ENCODE measurements at places on chromosomes 5 and 9.

GRCh38 chr9:86659413-86660046, 287.8 kb downstream of the GAS1 start:
- DNase-seq, result no peak

DNA sequence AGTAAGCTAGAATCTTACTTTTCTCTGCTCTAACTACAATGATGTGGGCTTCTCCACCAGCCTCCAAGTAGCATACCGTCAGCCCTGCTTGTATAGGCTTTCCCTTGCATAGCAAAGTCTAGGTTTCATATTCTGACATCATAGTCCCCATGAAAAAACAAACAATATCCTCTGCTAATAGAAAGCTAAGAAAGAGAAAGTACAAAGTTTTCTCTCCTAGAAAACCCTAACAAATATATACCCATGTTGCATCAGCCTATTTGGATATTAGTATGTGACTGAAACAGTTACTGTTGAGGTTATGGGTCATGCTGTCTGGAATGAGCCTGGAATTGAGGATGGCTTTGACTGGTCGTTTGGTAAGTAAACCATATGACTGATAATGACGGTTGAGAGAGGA, 1696.0 kb downstream of the MAT2B start:
- no peak for DNase-seq

DNA sequence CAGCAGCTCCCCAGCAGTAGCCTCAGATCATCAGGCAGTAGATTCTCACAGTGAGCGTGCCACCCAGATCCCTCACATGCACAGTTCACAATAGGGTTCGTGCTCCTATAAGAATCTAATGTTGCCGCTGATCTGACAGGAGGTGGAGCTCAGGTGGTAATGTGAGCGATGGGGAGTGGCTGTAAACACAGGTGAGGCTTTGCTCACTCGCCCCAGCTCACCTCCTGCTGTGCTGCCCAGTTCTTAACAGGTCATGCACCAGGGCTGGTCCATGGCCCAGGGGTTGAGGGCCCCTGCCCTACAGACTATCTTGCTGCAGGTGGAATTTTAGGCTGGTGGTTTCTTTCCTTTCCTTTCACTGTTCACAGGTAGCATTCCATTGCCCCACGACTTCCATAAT, 100.2 kb downstream of the MRPL36 start:
- no peak for DNase-seq

GRCh38 chr9:123044586-123044985, 11.1 kb downstream of the GPR21 start:
- no peak for DNase-seq

- no peak for DNase-seq
These were observed 142.1 kb upstream of the DAB2 start for GRCh38 chr5:39566891-39567290.

GRCh38 chr5:36237751-36238150, 4.0 kb downstream of the NADK2 start:
- DNase-seq, result no peak

DNA sequence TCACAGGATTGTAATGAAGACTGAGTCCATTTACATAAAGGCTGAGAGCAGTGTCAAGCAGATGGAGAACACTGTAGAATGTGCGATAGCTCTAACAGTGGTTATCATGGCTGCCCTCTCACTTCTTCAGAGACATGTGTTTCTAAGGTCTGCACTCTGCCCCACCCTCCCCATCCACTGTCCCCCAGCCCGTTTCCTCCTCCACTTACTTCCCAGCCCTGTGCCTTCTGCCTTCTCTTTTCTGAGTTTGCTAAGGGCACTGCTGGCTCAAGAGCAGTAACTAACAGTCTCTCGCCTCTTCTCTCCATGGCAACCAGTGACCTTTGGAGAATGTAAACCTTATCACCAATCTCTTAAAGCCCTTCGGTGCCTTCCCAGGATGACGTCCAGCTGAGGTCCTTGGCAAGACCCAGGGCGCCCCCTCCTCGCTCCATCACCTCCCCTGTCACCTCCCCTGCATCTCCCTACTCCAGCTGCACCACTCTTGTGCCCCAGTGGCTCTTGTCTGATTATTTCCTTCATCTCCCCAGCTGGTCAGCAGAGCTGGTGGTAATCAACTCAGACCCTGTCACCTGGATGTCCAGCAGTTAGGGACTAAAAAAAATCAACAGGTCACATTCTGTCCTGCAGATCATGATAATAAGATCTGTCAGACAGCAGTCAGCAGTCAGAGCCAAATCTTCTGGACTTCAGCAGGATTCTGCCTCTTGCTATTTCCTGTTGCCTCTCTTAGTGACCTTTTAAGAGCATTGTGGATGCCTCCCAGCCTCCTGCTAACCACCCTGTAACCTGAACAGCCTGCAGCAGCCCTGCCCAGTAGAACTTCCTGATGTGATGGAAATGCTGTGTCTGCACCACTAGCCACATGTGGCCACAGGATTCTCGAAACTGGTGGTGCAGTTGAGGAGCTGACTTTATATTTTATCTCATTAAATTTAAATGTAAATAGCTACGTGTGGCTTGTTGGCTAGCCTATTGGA, 9.0 kb downstream of the FXN start:
- DNase-seq, result no peak

GRCh38 chr9:128420060-128420650, 502 bp upstream of the CERCAM start:
- peak; percentile 30 for DNase-seq

- no peak for DNase-seq
These were observed 9.4 kb downstream of the G3BP1 start for GRCh38 chr5:151781201-151781600.

DNA sequence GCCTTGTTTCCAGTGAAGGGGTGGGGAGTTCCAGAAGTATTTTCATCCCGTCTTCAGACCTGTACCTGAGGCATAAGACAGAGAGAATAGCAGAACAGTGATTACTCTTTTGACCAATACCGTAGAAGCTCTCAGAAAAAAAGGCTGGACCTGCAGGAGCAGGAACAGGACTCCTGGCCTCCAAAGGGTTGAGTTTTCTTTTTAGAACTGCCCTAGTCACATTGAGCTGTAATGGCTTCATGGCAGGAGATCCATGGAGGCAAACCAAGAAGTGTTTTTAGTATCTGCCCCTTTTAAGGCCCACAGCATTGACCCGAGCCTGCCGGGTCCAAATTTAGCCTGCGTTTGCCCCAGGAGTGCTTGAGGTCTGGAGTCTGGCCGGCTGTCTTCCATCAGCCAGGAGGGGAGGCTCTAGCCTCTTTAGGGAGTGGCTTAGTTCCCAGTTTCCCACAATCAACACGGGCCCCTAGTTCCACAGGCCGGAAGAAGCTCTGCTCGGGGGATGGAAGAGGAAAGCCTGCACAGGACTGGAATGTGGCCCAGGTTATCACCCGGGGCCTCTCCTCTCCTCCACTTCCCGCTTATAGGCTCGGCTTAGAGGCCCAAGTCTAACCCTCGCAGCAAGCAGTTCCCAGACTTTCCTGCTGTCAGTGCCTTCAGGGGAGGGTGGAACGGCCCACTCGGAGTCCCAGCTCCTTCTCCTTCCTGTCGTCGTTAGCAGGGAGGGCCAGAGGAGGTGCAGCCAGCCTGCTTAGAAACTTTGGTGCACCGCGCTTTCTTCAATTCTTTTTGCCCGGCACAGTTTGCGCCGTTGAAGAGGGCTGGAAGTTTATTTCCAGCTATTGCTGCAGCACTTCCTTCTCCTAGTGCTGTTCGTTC, 80.7 kb downstream of the C9orf152 start:
- DNase-seq, result no peak

- no peak for DNase-seq
These were observed 85.6 kb downstream of the APTX start for GRCh38 chr9:32915802-32916201.

- DNase-seq, result no peak
These were observed 4.8 kb upstream of the SLC25A51 start for GRCh38 chr9:37908698-37909186.

GRCh38 chr9:126874546-126875314, 14.3 kb downstream of the ZBTB34 start:
- no peak for DNase-seq

GRCh38 chr9:98146101-98146991, 27.3 kb upstream of the TRIM14 start:
- DNase-seq, result no peak

DNA sequence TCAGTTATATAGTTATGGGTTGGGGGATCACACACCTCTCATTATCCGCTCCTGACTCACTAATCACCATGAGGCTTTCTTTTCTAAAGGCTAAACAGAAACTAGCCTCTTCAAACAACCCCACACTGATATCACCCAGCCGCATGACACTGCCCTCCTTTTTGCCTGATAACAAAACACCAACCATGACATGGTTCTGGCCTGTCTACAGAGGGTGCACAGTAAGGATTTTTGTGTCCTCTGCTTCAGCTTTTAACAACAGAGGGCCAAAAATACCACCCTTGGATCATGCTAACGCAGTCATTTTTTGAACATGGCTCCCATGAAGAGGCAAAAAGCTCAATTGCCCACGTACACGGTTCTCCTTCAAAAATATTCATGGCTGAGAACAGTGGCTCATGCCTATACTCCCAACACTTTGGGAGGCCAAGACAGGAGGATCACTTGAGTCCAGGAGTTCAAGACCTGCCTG, 4.0 kb downstream of the CMBL start:
- no peak for DNase-seq

DNA sequence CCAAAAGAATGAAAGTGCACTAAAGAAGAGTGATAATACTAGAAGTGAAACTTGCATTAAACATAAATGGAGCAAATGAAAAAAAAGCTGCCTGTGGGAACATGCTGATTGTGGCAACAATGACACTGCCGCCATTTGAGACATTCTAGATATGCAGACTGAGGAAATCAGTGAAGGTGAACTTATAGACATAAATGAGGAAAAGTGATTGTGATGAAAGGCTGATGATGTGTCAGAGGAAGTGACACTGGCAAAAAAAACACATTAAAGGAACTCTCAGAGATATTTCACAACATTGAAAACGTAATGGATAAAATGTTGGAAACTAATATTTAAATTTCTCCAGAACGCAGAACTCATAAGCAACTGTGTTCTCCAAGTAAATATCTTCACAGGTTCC, 1.2 kb downstream of the ERCC8 start:
- no peak for DNase-seq

DNA sequence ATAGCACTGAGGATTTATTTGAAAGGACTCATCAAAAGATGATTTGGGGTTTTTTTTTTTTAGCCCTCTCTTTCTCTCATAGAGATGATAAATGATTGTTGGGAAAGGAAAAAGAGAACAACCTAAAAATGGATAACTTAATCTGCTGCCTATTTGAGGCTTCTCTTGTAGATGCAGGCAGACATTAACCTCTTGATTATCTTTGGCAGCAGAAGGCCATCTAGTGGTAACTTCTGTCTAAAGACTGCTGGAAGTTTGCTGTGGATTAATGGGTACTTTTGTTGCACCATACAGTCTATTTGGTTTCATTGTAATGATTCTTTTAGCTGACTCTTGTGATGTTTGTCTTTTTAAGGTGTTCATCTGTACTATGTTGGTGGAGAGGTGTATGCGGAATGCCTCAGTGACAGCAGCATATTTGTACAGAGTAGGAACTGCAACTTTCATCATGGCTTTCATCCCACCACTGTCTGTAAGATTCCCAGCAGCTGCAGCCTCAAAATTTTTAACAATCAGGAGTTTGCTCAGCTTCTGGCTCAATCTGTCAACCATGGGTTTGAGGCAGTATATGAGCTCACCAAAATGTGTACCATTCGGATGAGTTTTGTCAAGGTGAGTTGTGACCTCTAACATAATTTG, 18.8 kb downstream of the SMIM32 start:
- DNase-seq, result no peak

- DNase-seq, result no peak
These were observed 25.3 kb upstream of the SLC1A1 start for GRCh38 chr9:4464911-4465513.

DNA sequence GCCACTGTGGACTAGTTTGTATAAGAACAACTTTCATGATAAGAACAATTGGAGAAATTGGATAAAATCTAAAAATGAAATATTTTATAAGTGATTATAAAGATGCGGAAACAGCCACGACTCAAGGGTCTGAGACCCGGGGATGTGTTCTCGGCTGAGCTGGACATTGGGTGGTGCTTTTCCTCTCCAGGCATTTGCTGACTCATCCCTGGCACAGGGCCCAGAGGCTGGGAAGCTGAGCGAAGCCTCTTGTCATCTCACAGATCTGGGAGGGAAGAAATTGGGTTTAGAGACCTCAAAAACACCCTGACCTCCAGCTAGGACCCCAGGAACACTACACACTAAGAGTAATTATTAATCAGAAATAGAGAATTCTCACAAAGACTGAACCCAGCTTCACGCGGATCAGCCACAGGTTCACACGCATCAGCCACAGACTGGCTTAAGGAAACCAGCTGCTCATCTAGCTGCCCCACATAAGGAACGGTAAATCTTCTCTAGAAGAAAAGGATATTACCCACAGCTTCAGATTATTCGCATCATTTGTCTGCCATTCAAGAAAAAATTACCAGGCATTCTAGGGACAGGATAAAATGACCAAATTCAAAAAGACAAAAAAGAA, 2.8 kb upstream of the OR2V1 start:
- DNase-seq, result no peak

- DNase-seq, result no peak
These were observed 498.7 kb downstream of the ISL1 start for GRCh38 chr5:51881901-51882300.

GRCh38 chr9:6997330-6997729, 239.6 kb downstream of the KDM4C start:
- no peak for DNase-seq

- DNase-seq, result no peak
These were observed 53.7 kb upstream of the HRH2 start for GRCh38 chr5:175603987-175604739.

GRCh38 chr9:129394061-129394885, 216.2 kb upstream of the IER5L start:
- DNase-seq, result no peak

DNA sequence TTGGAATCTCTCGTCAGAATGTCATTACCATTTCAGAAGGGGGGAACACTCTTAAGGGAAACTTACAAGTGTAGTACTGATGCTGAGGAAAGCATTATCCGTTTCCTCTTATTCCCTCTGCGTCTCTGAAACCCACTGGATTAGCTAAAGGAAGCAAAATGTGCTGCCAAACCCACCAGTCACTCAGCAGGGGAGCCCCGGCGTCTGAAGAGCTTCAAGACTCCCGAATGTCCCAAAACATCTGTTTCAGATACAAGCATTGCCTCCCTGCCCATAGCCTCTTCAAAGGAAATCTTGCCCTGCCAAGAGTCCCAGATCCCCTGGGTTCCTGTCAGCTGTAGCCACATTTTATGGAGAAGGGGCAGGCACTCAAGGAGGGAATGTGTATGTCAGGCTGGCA, 1.0 kb upstream of the HCN1 start:
- DNase-seq, result no peak

GRCh38 chr9:129149442-129149841, 28.6 kb downstream of the IER5L start:
- no peak for DNase-seq

DNA sequence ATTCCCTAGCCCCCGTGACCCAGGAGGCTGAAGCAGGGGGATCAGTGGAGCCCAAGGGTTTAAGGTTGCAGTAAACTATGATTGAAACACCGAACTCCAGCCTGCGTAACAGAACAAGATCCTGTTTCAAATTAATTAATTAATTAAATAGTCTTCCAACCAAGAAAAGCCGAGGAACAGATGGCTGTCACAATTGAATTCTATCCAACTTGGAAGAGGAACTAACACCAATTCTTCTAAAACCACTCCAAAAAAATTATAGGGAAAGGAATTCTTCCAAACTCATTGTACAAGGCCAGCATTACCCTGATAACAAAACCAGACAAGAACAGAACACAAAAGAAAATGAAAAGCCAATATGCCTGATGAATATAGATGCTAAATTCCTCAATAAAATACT, 43.4 kb upstream of the RGS7BP start:
- DNase-seq, result no peak

All from stimulated activated CD8-positive, alpha-beta memory T cell treated with anti-CD3 and anti-CD28 coated beads, Interleukin-15, amount 100 ng/mL, for 1 hour (primary cell).